ENCODE measurements at places on chromosomes 3 and 15.

DNA sequence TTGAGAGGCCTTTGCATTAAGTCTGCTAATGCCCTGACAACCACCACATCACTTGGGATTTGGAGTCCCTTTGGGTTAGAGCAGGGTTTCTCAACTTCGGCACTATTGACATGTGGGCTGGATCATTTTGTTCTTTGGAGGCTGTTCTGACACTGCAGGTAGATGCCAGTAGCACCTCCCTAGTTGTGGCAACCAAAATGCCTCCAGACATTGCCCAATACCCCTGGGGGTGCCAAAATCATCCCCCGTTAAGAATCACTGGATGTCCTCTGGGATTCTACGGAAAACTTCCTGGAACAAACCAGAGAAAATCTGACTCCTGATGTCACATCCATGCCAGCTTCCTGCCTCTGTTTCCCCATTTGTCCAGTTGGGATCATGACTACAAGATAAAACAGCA, 37.2 kb upstream of the BLM start:
- DNase-seq: no peak

DNA sequence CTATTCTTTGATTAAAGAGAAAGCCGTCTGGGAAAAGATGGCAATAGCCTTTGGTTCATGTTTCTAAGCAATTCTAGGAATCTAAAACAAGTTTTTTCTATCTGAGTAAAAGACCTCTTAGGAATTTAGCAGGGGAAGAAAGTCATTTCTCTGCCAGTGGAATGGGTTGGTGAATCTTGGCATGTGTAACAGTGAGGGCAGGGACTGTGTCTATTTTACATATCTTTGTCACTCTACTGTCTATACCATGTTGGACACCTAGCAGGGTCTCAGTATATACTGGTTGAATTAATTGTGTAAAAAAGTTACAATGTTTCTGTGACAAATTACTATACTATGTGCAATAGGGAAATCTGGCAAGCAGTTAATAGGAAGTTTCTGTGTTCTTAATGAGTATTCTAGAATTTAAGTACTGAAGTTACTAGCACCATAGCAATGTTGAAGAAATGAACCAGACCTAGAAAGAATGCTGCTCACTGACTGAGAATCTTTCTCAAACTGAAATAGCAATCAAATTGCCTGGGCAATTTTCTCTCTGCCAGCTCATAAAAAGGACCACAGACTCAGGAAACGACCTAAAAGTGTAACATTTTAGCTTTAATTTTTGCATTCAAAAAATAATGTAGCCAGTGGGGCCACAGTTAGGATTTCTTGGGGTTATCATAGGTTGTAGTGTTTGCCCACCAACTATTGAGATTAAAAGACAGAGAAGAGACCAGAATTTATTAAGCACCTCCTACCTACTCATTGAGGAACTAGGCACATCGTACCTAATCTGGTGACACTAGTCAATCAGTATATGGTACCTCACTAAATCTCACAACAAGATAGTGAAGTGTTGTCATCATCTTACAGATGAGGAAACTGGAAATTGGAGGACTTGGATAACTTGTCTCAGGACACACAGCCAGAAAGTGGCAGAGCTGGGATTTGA, 56.2 kb upstream of the LEKR1 start:
- DNase-seq: no peak

- no peak for DNase-seq
Observed at GRCh38 chr3:171165983-171166382, 139.5 kb upstream of the SLC2A2 start.

DNA sequence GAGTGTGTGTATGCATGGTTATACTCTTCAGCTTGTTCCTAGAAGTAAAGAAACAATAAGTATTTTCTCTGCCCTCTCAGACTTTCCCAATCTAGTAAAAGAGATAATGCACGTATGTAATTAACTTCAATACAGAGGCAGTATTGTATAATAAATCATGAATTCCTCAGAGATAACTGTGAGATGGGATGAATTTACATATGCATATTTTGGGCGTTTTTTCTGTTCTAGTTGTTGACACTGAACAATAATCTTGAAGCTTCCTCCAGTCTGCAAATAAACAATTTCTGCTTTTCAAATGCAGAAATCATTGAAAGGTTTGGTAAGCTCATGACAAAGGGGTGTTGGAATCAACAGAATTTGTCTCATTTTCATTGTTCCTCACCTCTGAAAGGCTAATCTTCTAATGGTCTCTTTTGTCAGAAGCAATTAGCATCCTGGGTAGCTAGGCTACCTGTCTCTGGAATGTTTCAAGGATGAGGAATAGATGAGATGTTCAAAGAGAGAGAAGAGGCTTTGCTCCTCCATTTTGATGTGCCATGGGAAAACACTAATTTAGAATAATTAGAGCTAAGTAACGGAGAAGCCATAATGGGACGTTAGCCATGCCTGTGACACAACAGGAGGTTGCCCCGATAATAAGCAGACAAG, 43.3 kb upstream of the SIAH2 start:
- DNase-seq: no peak

DNA sequence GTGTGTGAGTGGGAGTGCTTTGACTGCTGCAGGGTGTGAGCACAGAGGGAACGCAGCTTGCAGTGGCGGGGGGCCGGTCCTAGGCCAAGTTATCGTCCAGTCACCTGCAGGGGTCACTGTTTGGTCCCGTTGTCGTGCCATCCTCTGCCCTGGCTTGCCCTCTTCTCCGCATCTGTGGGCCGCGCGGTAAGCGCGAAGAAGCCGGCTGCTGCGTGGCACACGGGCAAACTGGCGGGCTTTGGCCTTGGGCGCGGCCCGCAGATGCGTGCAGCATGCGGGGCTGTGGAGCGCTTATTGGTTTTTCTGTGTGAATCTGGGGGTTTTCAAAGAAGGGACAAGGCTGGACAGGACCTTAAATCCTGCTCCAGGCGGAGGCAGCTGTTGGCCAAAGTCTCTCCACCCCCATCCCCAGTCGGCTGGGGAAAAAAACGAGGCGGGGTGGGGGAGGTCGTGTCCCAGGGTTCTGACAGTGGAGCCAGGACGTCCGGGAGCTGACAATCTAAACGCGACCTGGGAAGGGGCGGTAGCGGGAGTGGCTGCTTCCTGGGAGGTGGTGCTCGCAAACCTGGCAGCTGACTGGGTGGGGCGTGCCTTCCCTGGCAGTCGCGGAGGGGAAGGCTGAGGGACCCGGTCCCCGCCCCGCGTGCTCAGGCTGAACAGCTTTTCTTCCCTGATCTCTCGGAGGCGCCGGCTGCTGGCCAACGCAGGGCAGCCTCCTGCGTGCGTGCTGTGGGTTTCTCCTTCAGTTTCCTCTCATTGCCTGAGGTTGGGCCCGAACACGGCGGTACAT, 39.7 kb upstream of the VEPH1 start:
- no peak for DNase-seq

GRCh38 chr15:49620199-49620598, 419 bp downstream of the FAM227B start:
- peak; percentile 27 for DNase-seq

DNA sequence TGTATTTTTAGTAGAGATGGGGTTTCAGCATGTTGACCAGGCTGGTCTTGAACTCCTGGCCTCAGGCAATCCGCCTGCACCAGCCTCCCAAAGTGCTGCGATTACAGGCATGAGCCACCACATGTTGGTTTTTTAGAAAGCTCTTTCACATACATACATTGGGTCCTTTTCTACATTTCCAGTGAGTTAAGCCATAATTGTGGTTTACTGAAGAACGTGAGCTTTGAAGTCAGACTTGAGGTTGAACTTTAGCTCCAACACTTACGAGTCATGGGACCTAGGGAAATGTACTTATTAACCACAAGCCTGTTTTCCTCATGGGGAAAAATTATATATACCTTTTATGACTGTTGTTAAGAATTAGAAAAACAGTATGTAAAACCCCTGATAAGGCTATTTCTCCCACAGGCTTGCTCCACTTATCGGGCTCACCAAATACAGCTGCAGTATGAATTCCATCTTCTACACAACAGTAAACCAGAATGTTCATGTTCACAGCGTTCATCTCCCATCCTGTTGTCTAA, 39.0 kb downstream of the GPR160 start:
- DNase-seq: no peak

All from CD8-positive, alpha-beta T cell (primary cell).